Stimulated activated CD4-positive, alpha-beta T cell treated with anti-CD3 and anti-CD28 coated beads, TNF-alpha, amount 100 ng/mL, for 1 hour (primary cell): ENCODE measurements at places on chromosomes 2 and 18.

DNA sequence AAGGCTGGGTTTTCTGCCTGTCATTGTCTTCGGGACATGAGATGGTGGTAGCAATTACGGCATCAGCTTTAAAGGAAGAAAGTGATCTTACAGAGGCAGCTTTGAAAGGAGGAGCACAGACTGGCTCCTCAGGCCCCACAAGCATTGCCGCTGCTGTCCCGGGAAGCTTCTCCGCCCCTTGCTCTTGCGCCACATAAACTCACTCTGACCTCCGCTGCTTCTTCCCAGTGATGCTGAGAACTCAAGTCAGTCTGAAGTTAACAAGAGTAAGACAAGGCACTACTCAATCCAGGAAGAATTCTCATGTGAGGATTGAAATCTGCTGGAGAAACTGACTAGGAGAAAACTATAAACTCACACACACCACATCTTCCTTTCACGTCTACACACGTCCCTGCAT is 112.4 kb upstream of the RIOK3 start:
- DNase-seq, result no peak

DNA sequence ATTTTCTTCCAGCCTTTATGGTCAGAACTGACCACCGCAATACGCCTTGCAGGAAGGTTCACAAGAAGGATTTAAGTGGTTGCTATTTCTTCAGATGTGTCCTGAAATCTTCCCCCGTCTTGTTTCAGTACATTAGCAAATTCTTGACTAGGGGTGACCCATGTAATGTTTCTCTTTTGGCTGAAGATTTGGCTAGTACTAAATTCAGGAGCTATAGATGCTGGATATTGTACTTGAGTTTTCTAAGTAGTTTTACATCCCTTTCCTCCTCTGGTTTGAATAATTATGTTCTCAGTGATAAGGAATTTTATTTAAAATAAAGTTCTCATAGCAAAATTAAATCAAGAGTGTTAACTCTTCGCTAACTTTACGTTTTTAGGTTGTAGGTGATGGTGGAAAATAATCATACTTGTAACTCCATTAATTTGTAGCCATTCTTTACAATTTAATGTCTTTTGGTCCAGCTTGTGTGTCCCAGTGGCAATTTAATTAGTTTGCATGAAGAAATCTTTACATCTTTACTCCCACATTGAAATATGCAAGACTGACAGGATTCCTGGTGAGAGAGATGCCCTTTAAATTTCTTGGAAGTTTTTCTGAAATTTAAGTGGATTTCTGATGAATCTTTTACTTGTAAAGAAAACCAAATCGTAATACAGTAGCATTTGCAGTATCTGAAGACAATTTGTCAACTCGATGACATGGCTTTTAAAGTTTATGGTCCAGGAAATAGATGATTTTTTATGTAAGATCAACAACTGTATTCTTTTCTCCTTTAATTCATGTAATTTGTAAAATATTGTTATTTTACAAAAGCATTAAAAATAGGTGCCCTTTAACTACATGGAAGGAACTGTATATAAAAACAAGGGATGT is 2.8 kb downstream of the PHLPP1 start:
- no peak for DNase-seq

GRCh38 chr2:95272781-95273180 is 1.5 kb upstream of the PROM2 start:
- no peak for DNase-seq

DNA sequence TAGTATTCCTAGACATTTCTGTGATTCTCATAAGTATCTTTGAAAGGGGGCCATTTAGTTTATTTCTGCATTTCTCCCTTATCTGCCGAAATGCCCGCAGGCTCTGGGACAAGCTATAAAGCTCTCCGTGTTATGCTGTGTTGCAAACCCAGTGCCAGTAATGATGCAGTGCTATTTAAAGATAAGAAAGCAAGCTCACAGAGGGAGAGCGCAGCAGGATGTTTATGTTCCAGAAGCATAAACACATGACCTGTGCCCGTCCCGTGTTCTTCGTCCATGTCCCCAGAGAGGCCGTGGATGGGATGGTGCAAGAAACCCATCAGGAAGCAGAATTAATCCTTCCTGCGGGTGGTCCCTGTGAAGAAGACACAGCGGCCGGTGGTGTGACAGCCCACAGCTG is 99.4 kb downstream of the NEDD4L start:
- no peak for DNase-seq

GRCh38 chr2:227389231-227389630 is 1.5 kb upstream of the SCYGR1 start:
- DNase-seq, result no peak

- DNase-seq, result no peak
Observed at GRCh38 chr2:216341121-216341520, 31.2 kb downstream of the MARCHF4 start.

GRCh38 chr18:11553098-11553940 is 56.1 kb upstream of the SLC35G4 start:
- no peak for DNase-seq

DNA sequence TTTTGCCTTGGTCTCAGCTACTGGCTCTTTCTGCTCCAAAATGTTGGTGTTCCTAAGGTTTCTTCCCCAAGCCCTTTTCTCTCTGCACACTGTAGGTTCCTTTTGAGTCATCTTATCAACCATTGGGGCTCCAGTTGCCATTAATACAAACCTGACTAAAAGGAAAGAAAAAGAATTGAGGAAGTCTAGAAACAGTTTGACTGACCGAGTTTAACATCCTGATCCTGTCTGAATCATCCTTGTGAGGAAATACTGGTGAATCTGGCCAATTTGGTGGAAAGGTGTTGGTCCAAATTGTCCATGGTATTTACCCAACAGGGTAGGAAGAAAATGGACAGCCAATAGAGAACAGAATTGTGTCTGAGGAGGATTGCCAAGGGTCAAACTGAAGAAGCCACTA is 38.3 kb downstream of the CRYGD start:
- DNase-seq, result no peak

GRCh38 chr2:206611191-206611590 is 31.1 kb upstream of the FAM237A start:
- DNase-seq, result no peak

- no peak for DNase-seq
Observed at GRCh38 chr2:42913280-42913878, 121.0 kb upstream of the HAAO start.

- no peak for DNase-seq
Observed at GRCh38 chr2:200396781-200397242, 90.3 kb downstream of the SPATS2L start.

DNA sequence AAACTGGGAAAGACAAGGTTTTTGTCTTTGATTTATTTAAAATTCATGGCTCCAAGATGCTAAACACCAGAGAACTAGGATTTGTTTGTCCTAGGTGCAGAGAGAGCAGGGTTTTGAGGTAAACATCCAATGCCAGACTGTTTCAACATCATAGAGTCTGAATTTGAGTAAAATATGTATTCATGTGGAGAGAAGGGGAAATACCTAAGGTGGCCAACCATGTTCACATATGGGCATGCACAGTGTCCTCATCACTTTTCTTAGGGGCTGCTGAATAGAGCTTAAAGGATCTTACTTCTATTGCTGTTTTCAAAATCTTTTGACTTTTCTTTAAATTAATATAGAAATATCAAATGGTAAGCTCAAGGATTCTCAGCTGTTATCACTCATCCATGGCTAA is 287.0 kb upstream of the CCDC68 start:
- DNase-seq, result no peak

DNA sequence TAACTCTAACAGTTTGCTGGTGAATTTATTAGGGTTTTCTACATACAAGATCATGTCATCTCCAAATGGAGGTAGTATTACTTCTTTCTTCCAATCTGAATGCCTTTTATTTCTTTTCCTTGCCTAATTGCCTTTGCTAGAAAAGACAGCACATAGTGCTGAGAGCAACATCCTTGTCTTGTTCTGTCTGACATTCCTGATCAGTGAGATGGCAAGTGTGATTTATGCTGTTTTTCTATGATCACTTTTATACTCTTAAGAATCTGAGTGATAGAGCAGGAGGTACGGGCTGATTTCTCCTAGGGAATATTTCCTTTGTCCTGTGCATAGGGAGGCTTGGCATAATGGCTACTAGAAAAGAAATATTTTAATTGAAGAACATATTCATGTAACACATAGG is 17.3 kb downstream of the LYPD6B start:
- no peak for DNase-seq

GRCh38 chr2:224242561-224242960 is 159.3 kb downstream of the FAM124B start:
- DNase-seq, result no peak

DNA sequence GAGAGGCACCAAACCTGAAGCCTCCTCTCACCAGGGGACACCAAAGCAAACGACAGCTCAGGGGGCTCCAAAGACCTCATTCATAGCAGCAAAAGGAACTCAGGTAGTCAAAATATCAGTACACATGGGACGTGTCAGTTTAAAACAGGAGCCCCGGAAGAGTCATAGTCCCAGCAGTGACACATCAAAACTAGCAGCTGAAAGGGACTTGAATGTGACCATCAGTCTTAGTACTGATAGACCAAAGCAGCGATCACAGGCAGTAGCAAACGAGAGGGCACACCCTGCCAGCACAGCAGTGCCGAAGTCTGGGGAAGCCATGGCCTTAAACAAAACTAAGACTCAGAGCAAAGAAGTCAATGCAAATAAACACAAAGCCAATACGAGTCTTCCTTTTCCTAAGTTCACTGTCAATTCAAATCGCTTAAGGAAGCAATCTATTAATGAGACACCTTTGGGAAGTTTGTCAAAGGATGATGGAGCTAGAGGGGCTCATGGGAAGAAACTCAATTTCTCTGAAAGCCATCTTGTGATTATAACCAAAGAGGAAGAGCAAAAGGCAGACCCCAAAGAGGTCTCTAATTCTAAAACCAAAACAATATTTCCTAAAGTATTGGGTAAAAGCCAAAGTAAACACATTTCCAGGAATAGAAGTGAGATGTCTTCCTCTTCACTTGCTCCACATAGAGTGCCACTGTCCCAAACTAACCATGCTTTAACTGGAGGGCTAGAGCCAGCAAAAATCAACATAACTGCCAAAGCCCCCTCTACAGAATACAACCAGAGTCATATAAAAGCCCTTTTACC is 1.2 kb downstream of the GALNT5 start:
- DNase-seq, result no peak

- DNase-seq, result no peak
Observed at GRCh38 chr2:101119431-101119830, 31.8 kb downstream of the TBC1D8 start.

GRCh38 chr2:46068636-46069035 is 228.6 kb upstream of the EPAS1 start:
- DNase-seq, result no peak

DNA sequence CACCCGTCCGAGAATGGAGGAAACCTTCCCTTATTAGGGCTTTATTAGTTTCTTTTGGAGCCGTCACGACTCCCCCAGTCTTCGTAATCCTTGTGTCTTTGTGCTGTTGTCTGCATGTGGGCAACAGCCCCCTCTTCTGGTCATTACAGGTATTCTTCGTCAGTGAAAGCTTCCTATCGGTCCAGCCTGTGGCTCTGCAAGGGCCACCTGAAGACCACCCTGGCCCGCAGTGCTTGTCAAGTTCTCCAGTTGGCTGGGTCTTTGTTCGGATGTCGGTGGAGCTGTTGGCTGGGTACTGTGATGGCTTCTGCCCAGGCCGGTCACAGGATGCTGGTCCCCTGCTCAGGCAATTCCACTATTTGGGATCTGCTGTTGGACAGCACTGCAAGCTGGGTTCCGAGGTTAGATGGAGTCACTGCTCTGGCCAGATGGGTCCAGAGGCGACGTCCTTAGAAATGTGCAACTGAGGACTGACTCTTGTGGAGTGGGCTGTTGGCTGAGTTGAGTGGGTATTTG is 19.2 kb downstream of the E2F6 start:
- no peak for DNase-seq

- DNase-seq, result no peak
Observed at GRCh38 chr2:218807626-218808025, 24.0 kb downstream of the PRKAG3 start.

- DNase-seq, result no peak
Observed at GRCh38 chr2:20916604-20917286, 93.8 kb upstream of the LDAH start.

GRCh38 chr2:48727560-48727959 is 28.0 kb downstream of the LHCGR start:
- no peak for DNase-seq

GRCh38 chr18:78787751-78788150 is 191.9 kb upstream of the SALL3 start:
- no peak for DNase-seq

DNA sequence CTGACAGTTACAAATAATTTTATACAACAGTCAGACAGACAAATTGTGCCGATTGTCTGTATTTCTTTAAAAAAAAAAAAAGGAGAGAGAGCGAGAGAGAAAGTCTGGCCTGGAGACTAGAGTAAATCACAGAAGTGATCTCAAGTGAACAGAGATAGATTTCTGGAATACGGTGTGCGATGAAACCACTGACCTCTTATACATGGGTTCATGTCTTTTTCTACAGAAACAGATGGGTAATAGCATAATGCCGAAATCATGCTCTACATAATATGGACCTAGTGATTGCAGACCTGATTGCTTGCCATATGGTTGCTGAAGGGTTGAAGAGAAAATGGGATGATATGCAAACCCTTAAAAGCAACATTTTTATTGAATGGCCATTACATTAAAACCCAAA is 403.3 kb upstream of the FANCL start:
- no peak for DNase-seq

GRCh38 chr2:218871345-218872302 is 9.0 kb upstream of the WNT10A start:
- no peak for DNase-seq

GRCh38 chr2:162368494-162368893 is 24.6 kb downstream of the GCA start:
- DNase-seq, result no peak

DNA sequence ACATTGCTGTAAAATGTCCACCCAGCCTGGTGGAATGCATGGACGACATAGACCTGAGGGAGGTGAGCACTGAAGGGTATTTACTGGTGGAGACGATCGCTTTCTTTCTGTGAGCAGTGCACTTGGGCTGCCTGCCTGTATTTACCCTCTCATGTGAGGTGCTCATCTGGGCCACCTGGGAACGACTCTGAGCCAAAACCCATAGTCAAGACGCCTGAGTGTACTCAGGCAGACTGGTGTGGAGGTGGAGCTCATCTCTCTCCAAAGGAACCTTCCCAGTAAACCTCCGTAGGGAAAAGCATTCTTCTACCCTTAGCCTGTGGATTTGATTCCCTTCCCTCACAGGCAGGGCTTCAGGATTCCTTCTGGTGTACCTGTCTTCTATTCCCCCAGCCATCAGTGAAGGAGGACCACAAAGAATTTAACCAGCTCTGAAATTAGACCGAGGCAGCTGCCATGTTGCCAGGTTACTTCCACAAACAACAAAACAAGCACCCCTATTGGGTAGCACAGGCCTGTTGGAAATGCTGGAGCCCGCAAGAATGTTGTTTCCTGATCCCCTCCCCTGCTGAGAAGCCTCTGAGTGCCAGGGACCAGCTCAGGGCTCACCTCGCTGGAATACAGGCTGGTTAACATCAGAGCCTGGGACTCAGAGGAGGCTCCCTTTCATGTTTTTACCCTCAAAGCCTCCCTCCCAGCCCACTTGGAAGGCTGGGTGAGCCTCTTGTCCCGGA is 47.5 kb upstream of the TXNDC2 start:
- DNase-seq, result no peak

- no peak for DNase-seq
Observed at GRCh38 chr2:187297801-187298200, 150.3 kb downstream of the CALCRL start.
